ENCODE measurements at places on chromosomes 3 and 15.

DNA sequence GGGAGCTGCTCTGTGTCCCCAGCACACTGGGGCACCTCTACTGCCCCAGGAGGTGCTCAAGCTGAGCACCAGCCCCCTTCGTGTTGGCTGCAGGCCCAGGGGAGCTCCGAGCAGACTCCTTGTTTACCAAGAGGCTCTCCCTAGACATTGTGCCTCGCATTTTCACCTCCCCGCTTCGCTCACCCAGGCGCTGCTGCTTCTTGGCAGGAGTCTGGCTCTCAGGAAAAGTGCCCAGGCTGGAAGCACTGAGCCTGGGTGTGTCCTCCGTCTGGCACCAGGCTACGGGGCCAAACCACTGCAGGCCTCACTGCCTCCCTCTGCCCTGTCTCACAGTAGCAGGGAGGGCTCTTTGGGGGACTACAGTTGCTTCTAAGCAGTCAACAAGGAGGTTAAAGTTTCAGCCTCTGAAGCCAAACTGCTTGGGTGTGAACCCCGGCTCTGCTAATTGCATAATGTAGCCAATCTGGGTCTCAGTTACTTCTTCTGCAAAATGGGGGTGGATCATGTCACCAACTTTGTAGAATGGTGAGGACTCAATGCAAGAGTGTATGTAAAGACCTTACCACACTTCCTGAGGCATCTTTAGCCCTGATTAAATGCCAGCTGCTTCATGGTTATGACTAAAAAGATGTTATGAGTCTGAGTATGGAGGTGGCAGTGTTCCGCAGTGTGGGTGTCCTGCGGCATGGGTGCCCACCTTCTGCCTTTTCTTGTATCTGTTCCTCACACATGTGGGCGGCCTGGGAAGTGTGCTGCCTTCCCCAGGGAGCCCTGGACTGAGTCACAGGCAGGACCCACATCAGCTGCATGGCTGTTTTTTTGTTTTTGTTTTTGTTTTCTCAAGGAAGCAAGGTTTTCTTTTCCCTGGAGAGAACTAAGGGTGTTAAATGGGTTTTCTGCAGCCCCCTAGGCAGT, 88.9 kb downstream of the CLSTN2 start:
- DNase-seq, result no peak

DNA sequence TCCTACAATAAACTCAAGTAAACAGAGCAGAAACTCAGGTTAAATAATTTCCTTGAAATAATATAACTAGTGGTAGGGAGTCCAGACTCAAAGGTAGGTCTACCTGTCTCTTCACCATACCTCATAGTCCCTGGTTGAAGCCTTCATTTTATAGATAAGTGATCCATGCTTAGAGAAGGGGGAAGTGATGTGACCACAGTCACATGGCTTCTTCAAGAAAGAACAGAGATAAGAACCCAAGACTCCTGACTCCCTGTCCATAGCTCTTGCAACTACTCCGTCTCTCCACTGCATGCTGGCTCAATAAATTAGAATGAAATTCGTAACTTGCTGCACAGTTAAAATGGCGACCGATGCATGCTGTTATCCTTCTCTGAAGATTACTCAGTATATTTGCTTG, 11.0 kb upstream of the C15orf61 start:
- no peak for DNase-seq

GRCh38 chr3:23811185-23811527, 5.4 kb downstream of the UBE2E1 start:
- DNase-seq, result no peak

DNA sequence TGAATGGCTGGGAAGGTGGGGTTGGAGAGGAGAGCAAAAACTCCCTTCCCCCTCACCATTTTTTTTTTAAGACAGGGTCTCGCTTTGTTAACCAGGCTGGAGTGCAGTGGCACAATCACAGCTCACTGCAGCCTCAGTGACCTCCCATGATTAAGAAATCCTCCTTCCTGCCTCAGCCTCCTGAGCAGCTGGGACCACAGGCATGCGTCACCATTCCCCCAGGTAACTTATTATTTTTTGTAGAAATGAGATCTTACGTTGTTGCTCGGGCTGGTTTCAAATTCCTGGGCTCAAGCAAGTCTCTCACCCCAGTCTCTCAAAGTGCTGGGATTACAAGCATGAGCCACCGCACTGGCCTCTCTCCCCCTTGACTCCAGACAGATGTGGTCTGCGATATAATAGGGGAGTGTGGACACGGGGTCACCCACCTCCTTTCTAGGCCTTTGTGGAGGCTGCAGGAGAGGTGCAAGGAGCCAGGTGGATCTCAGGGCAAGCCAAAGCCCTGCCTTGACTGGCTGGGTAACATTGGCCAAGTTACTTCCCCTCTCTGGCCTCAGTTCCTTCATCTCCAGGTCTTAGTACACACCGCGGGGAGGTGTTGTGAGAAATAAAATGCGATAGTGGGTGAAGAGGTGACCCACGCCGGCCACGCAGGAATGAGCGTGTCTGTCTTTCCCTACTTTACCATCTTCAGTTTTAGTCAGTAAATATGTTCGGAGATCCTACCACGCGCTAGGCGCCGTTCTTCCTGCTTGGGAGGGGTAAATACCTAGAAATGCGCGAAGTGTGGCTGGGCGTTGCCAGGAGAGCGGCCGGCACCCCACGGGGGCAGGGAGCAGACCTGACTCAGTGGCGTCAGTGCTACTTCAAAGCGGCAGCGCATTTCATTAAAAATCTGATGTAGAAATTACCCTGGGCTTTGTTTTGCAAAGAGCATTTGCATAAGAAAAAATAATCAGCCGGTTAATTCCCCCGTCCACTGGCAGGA, 20.2 kb upstream of the CORO2B start:
- no peak for DNase-seq

DNA sequence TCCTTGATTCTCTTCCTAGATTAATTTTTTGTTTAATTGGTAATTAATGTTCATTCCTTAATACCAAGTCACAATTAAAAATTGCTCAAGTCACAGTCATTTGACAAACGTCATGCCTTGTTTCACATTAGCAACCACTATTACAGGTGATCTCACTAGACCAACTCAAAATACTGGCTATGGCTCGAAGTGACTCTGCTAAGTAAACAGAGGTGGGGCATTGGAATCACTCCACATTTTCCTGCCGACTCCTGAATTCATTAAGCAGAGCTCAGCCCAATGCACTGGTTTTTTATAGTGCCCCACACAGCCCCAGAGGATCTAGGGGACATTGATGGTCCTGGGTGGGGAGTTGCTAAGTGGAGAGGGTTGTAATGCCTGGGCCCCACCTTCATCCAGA, 201.2 kb upstream of the NSMCE3 start:
- DNase-seq, result no peak

DNA sequence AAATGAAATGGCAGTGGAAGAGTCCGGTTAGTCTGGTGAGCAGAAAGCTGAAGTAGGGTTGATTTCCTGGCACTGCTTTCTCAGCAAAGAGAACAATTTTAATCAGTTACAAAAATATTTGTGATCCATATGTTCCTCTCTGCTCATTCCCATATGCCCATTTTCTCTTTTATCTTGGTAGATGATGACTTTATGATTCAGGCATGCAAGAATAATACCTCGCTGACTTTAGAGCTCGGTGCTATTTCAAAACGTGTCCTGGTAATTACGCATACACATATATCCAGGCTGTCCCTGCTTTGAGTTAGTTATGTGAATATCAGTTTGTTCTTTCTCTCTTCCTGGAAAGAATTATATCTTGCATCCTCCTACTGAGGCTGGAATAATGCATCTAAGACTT, 38.5 kb downstream of the ARPP21 start:
- peak; percentile 49 for DNase-seq

DNA sequence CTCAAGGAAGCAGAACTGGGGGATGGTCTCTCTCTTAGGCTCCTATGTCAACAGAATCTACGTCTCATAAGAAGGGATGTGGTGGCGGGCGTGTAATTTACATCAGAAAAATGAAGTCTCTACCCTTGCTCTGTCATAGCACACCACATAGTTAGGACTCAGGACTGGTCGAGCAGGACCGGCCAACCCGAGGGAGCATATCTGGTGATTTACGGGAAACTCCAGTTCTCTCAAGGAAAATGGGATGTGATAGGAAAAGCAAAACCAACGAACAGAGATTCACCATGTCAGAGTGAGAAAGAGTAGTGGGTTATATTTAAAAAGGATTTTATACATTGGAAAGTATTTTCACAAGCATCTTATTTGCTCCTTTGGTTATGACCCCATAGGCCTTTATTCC, 54.7 kb downstream of the IGF2BP2 start:
- DNase-seq, result no peak

- peak; percentile 56 for DNase-seq
These were observed 280.4 kb downstream of the RAP2B start for GRCh38 chr3:153442386-153442785.

DNA sequence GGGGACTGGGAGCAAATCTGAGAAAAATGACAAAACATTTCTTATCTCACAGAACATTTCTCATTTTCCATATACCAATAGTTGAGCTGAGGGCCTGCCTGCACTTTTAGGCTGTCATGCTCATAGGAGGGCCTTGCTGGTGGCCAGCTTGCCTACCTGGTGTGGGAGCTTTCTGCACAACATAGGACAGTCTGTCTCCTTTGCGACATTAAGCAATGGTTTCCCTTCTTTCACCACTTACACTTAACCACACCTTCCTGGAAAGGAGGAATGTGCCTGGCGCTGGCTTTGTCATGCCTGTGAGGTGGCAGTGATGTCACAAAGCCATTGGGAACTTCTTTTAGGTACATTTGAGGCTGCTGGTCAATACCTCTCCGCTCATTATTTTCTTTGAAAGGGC, 5.7 kb downstream of the SNAPC5 start:
- DNase-seq, result no peak

GRCh38 chr3:134690226-134690625, 39.4 kb upstream of the KY start:
- DNase-seq, result no peak

DNA sequence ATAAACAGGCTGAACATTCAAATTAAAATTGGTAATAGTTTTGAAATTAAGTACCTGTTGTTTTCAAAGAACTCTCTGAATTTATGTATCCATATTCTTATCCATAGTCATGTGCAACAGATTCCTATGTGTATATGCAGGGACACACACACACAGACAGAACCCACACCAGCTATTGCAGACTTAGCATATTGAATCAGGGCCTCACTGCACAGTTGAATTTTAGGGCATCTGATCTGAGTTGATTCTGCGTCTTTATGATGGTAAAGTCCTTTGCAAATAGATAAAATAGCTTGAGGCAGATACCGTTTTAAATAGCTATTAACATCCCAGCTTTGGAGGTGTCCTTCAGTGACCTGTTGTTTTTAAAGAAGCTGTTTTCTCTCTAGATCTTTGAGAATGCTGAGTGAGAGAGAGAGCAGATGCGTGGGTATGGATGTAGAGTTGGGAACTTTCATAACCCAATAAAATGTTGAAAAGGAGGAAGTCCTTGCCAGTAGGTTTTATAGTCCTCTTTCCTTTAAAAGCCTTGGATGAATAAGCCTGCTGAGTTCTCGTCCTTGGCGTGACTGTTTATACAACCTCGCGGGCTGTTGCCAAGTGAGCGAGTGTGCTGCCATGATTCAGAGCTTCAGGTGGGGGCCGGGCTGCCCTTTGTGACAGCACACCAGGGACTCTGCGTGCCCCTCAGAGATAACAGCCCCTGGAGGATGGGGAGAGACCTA, 18.3 kb downstream of the MYZAP start:
- DNase-seq, result peak; percentile 35

GRCh38 chr15:25416693-25417092, 22.1 kb downstream of the UBE3A start:
- DNase-seq, result no peak

DNA sequence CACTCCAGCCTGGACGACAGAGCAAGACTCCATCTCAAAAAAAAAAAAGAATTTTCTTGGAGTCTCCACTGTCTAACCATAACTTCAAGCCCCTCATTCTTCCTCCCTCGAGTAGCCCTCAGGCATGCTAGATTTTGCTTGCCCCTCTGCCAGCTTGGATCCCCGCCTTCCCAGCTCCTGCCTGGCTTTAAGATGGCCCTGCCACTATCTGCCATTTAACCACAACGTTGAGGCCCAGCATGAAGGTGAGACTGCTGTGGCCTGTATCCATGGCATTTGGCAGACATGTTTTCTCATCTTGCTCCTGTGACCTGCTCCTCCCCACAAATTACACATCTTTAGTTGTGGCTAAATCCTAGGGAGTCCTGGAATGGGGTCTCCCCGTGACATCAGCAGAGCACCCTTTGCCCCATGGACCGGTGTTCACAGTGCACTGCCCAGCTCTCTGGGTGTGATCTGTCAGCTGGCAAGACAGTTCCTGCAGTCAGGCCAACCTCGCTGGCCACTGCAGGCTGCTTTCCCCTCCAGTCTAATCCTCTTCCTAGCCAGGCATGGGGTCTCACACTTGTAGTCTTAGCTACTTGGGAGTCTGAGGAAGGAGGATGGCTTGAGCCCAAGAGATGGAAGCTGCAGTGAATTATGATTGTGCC, 10.4 kb downstream of the VPS18 start:
- no peak for DNase-seq

DNA sequence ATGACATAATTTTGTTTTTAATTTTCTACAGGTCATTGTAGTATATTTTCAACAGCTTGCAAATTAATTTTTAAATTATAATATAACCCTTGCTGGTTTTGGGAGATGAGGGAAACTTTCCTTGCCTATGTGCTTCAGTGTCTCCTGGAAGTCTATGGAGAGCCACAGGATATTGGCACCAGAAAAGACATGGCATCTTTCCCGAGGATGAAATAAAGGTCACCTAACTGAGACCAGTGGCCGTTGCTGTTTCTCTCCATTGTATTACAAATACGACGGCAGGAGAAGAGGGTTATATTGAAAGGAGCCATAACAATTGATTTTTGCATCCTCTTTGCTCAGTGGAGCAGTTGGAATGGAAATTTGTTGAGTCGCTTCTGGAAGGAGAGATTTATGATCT, 19.9 kb upstream of the AQP9 start:
- DNase-seq, result no peak

DNA sequence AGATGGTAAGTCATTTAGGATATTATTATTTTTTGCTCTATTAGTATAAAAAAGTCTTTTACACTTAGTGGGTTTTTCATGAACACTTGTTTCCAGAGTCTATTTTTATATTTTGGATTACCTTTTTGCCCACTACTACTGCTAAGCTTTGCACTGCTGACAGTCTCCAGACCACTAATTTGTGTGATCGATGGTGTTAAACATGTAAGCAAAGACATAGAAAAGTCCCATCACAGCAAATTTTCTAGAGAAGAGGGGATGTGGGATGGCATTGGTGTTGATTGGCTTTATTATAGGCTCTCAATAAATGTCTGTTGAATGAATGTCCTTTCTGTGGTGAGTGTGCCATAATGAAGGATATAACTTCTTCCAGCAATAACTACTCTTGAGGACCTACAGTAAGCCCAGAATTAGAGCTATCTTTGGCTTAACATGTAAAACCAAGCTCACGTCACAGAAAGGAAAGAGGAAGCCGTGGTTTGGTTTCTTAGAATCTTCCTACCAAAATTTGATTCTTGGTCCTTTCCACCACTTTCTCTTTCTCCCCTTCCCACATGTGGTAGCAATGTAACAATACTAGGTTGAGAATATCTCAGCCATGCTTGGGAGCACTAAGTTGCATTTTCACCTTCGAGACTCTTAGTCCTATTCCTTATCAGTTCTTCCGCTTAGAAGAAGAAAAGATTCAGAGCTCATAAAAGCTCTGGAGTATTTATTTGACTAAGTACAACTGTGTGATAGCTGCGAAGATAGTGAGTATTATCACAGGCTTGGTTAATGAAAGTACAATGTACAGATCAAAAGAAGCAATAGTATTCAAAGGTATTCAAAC, 90.6 kb upstream of the UMPS start:
- no peak for DNase-seq
